Astrocyte (in vitro differentiated cells and primary cell): ENCODE measurements at places on chromosomes 7 and 10. TPM values are rescaled to one million over a fixed set of nuclear protein-coding genes. Genes with fewer than 3 reads are reported as not detected.

The MEOX2 gene
- not detected in 2 replicates for total RNA-seq

The TMEM270 gene
- total RNA-seq = not detected in 2 replicates

The NPTX2 gene
- total RNA-seq = 2.4 and 4.2 TPM in 2 replicates

The EFCAB10 gene
- total RNA-seq = 0.38 and 0.52 TPM in 2 replicates

GRCh38 chr7:2123916-2124315, 108.8 kb downstream of the MAD1L1 start:
- DNase-seq = no peak

DNA sequence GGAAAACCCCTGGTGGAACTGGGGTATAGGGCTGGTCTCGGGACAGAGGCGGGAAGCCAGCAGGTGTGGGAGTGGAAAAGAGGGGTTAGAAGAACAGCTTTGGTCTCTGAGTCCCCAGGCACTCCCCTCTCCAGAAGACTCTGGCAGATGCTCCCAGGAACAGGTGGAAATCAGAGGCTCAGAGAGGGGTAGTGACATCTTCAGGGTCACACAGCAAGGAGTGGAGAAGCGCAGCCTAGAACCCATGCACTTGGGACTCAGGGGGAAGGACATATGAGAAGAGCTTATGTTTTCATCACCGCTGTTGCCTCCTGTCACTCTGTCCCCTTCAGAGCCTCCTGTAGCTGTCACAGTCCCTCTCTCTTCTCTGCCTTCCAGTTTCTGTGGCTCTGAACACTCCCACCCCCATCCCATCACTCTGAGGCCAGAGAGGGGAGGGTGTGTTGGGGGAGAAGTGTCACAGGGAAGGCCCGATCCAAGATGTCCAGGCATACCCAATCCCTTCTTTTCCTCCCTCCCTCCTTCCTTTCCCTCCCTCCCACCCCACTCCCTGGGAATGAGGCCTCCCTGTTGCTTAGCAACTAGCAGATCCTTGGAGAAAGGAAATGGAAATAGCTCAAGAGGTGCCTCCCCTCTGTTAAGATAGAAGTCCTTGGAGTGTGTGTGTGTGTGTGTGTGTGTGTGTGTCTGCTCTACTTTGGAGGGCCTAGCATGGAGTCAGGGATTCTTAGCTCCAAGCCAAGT, 32.0 kb downstream of the SRRM3 start:
- no peak for DNase-seq

DNA sequence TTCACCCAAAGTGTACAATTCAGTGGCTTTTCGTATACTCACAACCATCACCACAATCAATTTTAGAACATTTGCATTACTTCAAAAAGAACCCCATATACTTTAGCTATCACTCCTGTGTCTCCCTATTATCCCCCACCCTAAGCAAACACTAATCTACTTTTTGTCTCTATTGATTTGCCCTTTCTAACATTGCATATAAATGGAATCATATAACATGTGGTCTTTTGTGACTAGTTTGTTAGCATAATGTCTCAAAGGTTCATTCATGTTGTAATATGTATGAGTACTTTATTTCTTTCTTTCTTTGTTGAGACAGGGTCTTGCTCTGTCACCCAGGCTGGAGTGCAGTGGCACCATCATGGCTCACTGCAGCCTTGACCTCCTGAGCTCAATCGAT, 21.0 kb upstream of the DNAJC12 start:
- DNase-seq = no peak

DNA sequence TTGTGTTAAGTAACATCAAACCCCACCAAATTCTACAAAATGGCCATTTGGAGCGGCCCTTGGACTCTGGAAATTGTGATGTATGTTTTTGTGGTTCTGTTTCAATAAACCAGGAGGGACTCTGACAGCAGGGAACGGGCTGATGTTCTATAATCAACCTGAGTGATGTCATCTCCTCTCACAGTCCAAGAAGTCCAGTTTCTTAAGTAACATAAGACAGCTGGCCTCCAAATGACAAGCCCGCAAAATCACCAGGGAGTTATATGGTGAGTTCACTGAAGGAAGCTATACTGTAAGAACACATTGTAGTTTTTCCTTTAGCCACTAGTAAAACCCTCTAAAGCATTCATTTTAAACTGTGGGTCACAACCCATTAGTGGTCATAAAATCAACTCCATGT, 34.0 kb downstream of the GOT1 start:
- peak; percentile 45 for DNase-seq

GRCh38 chr7:131692131-131692960, 135.9 kb upstream of the PODXL start:
- peak; percentile 5 for DNase-seq

GRCh38 chr10:24331457-24331856, 122.5 kb downstream of the KIAA1217 start:
- peak; percentile 70 for DNase-seq
